Activated CD4-positive, alpha-beta T cell treated with anti-CD3 and anti-CD28 coated beads for 36 hours (primary cell): ENCODE measurements at places on chromosomes 11 and 22. TPM values are rescaled to one million over a fixed set of nuclear protein-coding genes. Genes with fewer than 3 reads are reported as not detected.

The MN1 gene
- 0.05 TPM for total RNA-seq

The EIF3L gene
- total RNA-seq, result 632 TPM

The MGAT3 gene
- total RNA-seq, result 0.23 TPM

The ANGPTL5 gene
- not detected for total RNA-seq

The LMO2 gene
- total RNA-seq, result not detected

The SVIP gene
- 47.4 TPM for total RNA-seq

The SCGB1C1 gene
- not detected for total RNA-seq

The SLC1A2 gene
- not detected for total RNA-seq

The DERL3 gene
- 5.2 TPM for total RNA-seq

The SLC6A5 gene
- not detected for total RNA-seq

The SIDT2 gene
- total RNA-seq, result 21.5 TPM

The RFPL1 gene
- not detected for total RNA-seq

The DNAL4 gene
- total RNA-seq, result 7.4 TPM

The UCP2 gene
- 259 TPM for total RNA-seq

GRCh38 chr22:40694411-40694810, 15.1 kb downstream of the MCHR1 start:
- no peak for DNase-seq

GRCh38 chr22:37746366-37747079, 49.7 kb downstream of the TRIOBP start:
- peak; percentile 27 for DNase-seq

DNA sequence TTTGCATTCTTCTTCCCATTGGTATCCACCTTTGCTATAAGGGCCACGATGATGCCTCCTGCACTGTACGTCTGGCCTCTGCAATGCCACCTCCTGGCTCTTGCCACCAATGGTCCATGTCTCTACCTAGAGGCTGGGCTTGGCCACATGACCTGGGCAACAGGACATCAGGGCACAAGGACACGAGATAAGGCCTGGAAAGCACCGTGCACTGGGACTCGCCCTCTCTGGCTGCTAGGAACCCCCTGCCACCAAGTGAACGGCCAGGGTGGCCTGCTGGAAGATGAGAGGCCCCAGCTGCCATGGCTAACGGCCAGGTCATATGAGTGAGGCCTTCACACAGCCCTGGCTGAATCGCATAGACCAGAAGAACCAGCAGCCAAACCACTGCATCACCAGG, 87.4 kb downstream of the TRMU start:
- DNase-seq, result no peak

- no peak for DNase-seq
Observed at GRCh38 chr11:113189909-113190667, 124.3 kb upstream of the TTC12 start.

DNA sequence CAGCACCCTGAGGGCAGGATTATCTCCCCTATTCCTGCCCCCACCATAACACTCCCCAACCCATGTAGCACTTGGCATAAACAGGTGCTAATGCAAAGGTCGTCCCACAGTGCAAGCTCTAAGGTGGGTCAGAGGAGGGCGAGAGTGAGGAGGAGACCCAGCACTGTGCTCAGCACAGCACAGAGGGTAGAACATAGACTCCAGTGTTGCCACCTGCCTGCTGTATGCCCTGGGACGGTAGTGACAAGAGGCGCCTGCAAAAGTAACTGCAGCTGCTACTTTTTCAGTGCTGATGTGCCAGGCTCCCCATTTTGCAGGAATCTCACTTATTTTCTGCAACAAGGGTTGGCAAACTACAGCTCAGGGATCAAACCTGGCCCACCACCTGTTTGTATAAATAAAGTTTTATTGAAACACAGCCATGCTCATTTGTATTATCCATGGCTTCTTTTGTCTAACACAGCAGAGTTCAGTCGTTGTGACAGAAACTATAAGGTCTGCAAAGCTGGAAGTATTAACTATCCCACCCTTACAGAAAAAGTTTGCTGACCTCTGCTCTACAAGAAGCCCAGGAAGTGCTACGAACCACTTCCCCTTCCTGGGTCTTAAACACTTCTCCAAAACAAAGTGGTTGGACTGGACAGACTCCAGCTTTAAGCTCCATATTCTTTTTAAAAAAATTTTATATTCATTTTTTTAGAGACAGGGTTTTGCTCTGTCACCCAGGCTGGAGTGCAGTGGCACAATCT, 16.9 kb upstream of the CDC42BPG start:
- DNase-seq, result peak; percentile 50

DNA sequence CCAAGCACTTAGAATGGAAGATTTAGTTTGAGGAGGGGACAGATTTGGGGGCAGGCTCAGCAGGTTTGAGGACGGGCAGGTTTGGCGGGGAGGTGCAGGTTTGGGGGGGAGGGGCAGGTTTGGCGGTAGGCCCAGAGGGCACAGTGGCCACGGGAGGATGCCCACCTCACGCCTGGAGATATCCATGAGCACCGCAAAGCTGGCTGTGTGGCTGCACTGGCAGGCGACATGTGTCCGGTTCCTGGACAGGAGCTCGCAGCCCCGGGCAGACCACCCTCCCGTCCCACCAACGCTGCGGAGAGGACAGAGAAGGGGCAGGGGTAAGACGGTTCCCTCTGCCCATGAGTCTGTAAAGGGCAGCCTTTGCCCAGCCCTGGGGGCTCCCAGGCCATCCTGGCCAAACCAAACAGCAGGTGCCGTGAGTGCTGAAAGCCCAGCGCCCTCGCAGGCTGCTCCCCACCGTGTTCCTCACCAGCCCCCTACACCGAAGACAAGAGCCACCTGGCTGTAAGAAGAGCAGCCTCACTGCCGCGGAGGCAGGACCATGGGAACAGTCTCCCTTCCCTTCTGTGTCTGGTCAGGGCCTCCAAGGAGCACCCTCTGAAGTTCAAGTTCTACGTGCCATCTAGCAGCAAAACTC, 43.0 kb downstream of the TRMU start:
- no peak for DNase-seq

- DNase-seq, result no peak
Observed at GRCh38 chr11:38460429-38460828, 1862.4 kb upstream of the RAG2 start.

- DNase-seq, result no peak
Observed at GRCh38 chr11:119100246-119100970, 1.2 kb downstream of the DPAGT1 start.

DNA sequence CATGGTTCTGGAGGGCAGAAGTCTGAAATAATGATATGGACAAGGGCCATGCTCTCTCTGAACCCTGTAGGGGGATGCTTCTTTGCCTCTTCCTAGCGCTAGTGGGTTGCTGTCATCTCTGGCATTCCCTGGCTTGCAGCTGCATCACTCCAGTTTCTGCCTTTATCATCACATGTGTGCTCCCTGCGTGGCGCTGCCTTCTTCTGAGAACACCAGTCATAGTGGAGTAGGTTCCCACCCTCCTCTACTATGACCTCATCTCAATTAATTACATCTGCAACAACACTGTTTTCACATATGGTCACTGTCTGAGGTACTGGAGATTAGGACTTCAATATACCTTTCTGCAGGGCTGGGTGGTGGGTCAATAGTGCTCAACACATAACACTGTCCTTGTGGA, 402.3 kb upstream of the NARS2 start:
- no peak for DNase-seq

DNA sequence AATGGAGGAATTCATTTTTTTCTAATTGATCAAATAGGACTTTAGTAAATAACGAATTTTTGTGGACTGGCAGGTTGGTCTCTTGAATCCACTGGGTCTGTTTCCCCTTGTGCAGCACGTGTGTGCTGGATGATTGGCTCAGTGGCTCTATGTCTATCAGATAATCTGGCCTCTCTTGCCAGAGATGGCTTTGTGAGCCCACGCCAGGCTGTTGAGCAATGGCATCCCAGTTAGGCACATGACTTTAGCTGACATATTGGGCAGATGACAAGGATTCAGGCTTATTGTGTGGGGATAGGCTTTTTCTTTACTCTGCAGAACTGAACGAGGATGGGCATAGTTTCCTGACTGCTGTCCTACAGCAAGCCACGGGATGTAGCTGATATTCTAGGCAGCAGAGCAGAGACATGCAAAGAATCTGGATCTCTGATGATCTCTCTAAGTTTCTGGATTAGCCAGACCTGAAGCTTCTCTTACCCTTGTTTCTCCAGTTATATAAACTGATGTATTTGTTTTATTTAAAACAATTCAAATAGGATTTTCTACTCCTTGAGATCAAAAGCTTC, 144.9 kb downstream of the ARHGAP42 start:
- no peak for DNase-seq

DNA sequence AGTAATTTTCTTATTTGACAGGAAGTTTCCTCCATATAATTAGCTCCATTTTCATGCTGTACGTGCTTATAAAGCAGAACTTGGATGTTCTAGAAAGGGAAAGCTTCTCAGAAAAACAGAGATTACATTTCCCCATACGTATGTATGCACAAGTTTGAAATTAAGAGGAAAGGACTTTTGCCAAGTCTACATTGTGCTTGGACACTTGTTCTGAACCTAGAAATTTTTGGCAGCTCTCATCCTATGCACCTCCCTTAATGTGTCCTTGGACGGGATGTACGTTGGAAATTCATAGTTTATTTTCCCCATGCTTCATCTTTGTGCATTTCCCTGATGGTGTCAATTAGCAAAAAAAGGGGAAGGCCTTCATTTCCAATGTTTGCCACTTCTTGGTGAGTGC, 322.7 kb downstream of the BLID start:
- DNase-seq, result no peak

- DNase-seq, result no peak
Observed at GRCh38 chr11:12129227-12129626, 18.8 kb downstream of the MICAL2 start.

GRCh38 chr11:74033046-74033445, 24.2 kb upstream of the UCP3 start:
- DNase-seq, result peak; percentile 9

DNA sequence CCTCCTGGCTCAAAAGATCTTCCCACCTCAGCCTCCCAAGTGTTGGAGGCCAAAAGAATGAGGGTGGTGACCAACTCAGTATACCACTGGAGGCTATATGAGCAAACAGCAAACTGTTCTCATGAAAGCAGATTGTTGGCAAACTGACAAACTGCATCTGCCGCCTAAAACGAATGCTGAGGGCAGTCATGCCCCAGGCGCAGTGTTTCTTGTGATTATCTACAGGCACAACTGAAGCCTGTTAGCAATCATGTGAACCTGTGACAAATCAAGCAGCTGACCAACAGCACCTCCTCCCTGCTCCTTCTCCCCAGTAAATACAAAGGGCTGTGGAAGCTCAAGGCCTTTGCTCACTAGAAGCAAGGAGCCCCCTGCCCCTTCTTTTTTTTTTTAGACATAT, 47.8 kb downstream of the BTBD10 start:
- no peak for DNase-seq

GRCh38 chr22:42905702-42906183, 48.7 kb upstream of the ARFGAP3 start:
- no peak for DNase-seq

DNA sequence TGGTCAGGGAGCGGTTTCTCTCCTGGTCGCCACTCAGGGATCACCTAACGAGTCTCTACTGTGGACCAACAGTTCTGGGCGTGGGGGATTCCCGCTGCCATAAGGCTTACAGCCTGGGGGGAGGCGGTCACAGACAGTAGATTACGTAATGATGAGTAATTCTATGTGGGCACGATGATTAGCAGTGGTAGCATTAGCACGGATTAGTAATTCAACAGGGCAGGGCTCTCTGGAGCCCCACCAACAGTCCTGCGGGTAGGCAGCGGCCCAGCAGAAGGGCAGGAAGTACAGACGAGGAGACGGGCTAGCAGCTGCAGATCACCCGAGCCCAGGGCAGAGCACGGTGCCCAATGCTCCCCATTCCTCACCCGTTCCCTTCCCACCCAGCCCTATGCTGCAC, 3.6 kb downstream of the SHISAL1 start:
- DNase-seq, result no peak

GRCh38 chr11:86524620-86525352, 147.6 kb downstream of the ME3 start:
- DNase-seq, result no peak

DNA sequence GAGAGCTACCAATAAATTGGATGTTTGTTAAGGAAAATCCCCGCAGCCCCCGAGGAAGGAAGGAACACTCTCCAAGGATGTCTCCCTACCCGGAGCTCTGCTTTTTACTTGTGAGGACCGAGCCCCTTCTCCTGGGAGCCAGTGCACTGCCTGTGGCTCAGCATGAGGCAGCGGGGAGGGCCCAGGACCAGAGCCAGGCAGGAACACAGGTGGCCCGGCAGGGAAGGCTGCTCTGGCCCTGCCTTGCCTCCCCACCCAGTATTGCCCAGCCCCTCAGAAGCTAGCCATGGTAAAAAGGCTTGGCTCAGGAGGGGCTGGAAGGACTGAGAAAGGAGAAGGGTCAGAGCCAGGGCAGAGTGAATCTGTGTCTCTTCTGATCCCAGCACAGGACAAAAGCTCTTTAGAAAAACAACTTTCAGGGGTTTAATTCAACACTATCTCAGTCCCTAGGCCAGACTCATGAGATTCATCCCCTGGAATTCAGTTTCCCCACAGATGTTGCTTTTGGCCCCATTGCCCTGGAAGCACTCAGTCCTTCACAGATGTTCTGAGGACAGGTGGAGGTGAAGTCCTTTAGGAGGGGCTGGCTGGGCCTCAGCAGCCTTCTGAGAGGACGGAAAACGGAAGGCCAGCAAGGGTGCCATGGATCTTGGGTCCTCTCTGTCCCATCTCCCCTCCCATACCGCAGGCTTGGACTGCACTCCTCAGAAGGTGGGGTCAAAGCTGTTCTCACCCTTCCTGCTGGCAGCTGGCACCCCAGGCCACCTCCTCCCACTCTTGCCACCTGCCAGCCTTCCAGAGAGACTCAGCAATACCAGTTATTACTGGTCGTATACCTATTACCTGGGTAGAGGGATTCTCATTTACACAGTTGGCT, 318.9 kb downstream of the NTM start:
- no peak for DNase-seq

DNA sequence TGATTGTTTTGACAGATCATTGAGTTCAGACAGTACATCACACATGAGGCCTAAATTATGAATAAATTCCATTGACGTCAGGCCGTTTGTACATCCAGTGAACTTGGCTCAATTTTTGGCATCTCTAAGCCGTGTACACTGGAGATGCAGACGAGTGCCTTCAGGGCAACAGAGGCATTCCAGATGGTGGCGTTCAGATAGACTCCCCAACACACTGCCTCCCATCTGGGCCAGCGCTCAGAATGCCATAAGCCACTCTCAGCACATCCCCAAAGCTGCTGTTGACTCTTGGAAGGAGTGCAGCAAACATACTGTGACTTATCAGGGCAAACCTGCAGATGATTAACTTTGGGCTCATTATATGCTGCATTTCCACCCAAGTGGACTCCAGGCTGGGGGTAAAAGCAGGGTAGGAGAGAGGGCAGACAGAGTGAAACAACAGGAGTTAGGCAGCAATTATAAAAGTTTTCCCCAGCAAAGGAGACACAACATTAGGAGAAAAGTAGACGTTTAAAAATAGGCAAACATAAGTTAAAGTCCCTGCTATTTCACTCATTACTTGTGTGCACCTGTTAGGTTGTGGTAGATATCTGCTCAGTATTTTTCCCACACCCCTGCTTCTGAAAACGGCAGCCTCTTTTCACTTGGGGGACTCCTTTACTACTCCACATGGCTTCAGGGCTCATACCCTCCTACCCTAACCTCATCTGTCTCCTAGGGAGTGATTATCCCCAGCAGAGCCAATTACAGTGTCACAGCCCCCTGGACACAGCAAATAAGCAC, 60.2 kb upstream of the PDE3B start:
- DNase-seq, result no peak

- DNase-seq, result no peak
Observed at GRCh38 chr11:35983981-35984380, 40.1 kb downstream of the LDLRAD3 start.
